ENCODE measurements at places on chromosomes 5 and 9.

GRCh38 chr9:80134487-80134886 lies 562.7 kb downstream of the TLE4 start:
- no peak for DNase-seq

DNA sequence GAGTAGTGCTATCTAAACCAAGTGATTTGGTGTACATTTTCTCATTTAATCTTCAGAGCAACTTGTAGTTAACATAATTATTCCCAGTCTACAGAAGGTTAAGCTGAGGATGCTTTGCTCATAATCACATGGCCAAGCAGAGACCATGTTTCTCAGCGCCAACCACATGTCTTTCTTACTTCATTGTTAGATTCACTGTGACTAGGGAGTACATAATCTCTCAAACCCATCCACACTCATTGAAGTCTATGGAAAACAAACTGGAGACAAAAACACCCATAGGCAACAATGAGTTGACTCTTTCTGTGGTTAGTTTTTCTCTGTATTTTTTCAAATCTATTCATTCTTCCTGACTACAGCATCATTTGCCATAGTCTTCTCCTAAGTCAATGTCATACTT lies 281.7 kb upstream of the PTGER4 start:
- no peak for DNase-seq

DNA sequence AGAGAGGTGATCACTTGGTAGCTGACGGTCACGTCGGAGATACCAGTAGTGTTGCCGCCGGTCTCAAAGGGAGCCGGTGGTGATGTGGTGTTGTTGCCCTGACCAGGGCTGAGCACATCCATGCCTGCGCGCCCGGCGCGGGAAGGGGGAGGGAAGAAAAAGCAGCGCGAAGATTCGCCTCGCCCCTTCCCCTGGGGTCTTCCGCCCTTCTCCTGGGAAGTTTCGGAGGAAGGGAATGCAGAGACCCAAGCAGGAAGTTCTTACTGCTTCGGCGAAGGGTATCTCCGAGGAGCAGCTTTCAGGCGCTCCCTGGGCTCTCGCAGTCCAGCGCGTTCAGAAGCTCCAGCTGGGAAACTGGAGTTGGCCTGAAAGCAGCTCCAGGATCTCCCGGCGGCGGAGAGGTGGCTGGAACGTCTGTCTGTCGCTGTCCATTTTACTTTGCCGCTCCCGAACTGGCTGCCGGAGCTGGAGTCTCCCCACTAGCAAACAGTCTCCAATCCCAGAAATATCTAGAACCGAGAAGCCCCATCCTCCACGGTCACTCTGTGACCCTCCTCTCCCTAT lies 565 bp downstream of the HTR1A start:
- DNase-seq = no peak

GRCh38 chr5:132305420-132305819 lies 11.2 kb downstream of the SLC22A4 start:
- DNase-seq = no peak

GRCh38 chr9:118686959-118687358 lies 682.3 kb downstream of the BRINP1 start:
- no peak for DNase-seq
